ENCODE measurements at places on chromosomes 11 and 22.

DNA sequence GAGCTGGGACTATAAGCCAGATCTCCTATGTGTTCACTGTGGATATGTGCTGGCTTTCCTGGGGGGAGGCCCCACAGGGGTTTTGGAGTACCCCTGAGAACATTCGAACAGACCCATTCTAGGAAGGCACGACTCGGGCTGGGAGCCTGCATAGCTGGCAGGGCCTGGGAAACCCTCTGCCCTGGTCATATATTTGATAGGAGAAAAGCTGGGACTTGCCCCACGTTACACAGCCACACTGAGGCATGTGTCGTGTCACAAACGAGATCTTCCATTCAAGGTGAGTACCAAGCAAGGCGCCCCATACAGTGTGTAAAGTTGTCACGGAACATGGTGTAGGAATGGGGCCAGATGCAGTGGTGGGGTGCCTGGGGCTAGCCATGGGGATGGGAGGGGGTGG, 11.2 kb downstream of the MYO7A start:
- no peak for DNase-seq

DNA sequence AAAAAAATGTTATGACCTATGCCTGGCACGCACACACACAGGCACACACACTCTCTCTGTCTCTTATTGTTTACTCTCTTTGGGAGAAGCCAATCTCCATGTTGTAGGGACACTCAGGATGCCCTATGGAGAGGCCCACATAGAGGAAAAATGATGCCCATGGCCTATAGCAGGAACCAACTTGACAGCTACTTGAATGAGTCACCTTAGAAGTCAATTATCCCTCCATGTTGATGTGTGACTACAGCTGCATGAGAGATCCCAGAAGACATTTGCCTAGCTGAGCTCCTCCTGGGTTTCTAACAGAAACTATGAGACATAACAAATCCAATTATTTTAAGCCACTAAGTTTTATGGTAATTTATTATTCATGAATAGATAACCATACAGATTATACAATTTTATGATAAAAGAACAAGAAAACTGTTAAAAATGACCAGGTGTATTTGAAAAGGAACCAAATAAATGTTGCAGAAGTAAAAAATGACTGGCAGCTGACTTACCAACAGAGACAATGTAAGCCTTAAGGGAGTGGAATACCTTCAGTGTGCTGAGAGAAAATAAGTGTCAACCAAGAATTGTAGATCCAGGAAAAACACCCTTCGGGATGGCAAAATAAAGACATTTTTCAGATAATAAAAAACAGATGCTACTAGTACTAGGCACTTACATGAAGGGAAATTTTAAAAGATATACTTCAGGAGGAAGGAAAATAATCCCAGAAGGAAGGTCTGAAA, 403.7 kb upstream of the SYN3 start:
- no peak for DNase-seq

DNA sequence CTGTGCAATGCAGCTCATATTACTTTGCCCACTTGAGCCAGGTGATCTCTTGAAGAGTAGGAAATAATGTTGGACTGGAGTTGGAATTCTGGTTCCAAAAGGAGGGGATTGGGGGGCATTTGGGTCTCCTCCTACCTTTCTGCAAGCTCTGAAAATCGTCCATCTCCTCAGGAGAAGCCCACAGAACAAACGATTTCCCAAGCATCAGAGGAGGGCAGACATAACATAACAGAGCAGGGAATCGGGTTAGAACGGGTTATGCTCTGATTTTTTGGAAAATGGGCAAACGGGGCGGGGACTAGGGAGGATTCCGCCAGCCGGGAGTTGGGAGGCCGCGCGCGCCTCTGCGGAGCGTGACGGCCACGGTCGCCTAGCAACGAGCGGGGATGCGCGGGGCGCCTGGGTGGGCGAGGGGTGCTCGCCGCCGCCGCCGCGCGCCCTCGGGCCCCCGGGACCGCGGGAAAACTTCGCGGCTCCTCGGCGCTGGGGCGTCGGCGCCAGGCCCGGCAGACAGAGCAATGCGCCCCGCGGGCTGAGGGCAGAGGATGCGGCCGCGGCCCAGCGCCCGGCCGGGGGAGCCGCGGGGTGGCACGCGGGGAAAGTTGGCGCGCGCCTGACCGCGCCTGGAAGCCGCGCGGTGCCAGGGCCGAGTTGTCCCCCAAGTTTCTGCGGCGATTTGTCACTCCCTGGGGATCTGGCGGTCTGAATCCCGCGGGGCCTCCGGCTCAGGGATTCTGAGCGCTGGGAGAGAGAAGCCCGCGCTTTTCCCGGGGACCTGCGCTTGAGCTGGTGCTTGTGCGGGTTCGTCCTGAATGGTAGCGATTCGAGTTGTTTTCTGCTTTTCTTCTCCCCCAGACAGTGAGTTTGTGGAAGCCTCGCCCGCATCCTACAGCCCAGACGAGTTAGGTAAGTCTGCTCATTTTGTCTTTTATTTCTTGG, 27.8 kb upstream of the AMOTL1 start:
- DNase-seq, result no peak

GRCh38 chr11:83639995-83640758, 354.0 kb upstream of the CCDC90B start:
- no peak for DNase-seq

GRCh38 chr11:91749251-91749650, 475.4 kb upstream of the FAT3 start:
- DNase-seq, result no peak

DNA sequence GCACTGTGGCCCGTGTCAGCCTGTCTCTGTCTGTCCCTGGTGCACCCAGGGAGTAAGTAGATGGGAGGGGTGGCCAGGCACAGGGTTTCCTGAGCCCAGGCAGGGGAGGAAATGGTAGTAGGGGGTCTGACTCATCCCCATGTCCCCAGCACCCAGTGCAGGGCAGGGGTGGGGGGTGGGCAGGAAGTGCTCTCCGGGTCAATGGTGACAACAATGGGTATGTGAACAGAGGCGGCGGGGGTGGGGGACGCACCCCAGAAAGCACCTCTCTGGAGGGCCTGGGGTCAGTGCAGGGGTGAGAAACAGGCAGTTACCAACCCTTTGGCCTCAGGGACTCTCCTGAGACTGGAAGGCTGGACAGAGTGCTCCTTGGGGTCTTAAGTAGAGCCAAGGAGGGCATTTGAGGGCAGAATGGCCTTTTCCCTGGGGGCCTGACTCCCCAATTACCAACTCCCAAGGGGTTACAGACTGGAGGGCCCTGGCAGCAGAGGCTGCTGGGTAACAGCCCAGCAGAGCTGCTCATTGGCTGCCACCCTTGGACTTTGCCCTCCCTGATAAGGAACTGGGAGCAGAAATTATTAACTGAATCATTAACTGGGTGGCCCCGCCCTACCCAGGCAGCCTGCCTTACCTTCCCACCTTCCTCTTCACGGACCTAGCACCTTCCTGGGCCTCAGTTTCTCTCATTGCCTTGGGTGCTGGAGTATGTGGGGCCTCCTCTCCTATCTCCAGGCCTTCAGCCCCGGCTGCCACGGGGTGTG, 4.2 kb downstream of the MYRF start:
- DNase-seq, result peak; percentile 43

DNA sequence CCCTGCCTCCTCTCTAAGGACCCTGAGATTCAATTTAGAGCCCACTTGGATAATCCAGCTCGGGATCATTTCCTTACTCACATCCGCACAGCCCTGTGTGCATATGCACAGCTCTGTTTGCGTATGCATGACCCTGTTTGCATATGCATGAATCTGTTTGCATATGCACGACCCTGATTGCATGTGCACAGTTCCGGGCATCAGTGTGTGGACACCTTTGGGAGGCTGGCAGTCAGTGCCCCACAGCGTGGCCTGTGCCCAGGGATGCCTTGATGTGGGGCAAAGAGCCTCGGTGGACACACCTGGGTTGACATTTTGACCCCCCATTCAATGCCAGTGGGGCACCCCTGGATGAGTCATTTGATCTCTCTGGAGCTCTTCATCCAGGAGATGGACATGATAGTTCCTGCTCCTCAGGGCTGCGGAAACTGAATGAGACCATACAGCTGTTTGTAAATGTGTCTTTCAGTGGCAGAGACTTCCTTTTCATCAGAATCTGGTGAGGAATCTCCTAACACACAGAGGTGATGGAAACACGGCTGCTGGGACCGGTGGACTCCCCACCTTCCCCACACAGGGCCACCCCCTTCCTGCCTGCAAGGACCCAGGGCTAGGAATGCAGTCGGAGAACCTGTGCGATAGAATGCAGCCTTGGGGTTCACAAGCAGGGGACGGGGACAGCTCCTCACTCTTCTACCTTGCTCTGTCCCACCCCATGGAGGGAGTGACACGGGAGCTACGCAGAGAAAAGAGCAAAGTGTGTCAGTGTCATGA, 41.2 kb downstream of the MYEOV start:
- no peak for DNase-seq

Data from CD4-positive, alpha-beta T cell (primary cell).